ENCODE measurements at places on chromosomes 16 and 17. TPM values are rescaled to one million over a fixed set of nuclear protein-coding genes. Genes with fewer than 3 reads are reported as not detected.

GRCh38 chr17:5592382-5592781, 8.1 kb upstream of the NLRP1 start:
- DNase-seq, result peak; percentile 84

GRCh38 chr17:75878174-75878998, at the start of gene TRIM47:
Gene TRIM47 (minus strand): TSS chr17:75878581. CDS start chr17:75878548, 33 bp downstream.
- peak; percentile 77 for DNase-seq

DNA sequence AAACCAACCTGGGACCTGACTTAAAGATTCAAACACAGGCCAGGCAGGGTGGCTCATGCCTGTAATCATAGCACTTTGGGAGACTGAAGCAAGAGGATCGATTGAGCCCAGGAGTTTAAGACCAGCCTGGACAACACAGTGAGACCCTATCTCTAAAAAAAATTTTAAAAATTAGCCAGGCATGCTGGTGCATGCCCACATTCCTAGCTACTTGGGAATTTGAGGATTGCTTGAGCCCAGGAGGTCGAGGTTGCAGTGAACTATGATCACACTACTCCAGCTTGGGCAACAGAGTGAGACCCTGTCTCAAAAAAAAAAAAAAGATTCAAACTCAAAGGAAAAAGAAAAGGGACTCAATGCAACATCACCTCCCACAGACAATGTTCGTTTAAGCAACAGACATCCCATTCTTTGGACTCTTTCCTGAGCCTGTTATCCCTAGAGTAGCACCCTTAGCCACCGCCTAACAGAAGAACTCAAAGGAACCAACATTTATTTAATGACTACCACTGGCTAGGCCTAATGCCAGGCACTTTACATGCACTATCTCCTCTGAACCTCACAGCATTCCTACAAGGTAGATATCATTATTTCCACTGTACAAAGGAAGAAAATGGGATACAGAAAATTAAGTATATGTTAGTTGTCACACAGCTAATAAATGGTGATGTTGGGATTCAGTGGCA, 12.7 kb downstream of the MYO18A start:
- no peak for DNase-seq

GRCh38 chr17:82937411-82938371, 97.9 kb upstream of the ZNF750 start:
- DNase-seq, result peak; percentile 41

GRCh38 chr17:67160791-67161190, 84.2 kb downstream of the HELZ start:
- no peak for DNase-seq

- no peak for DNase-seq
Measured at GRCh38 chr17:5719976-5720375, 135.7 kb upstream of the NLRP1 start.

DNA sequence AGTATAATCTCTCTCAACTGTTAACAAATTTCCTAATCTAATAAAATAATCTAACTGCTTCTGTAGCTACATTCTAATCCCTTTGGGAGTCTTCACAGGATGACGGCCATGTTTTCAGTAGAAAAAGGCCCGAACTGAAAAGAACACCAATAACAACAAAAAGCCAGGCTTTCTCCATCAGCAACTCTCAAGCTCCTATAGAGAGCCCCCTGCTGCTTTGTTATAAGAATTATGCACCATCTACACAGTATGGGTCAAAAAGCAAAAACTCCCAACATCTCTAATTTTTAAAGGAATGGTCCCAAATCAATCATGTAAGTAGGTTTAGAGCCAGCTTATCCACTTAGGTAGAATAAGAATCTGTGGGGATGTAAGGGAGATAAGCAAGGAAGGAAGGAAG, 163.6 kb upstream of the C17orf78 start:
- no peak for DNase-seq

The VASN gene
- total RNA-seq, result 15.5 TPM
